ENCODE measurements at places on chromosomes 4 and X. TPM values are rescaled to one million over a fixed set of nuclear protein-coding genes. Genes with fewer than 3 reads are reported as not detected.

Gene ATP8A1
- 156 TPM for total RNA-seq

Gene TAF7L
- 1.8 TPM for total RNA-seq

Gene PSAPL1
- total RNA-seq: not detected

Gene RHOXF1
- total RNA-seq: 3.1 TPM

Gene FDCSP
- total RNA-seq: not detected

Gene ZNF275
- total RNA-seq: 20.4 TPM

Gene FRG2
- not detected for total RNA-seq

Gene LAMP2
- 200 TPM for total RNA-seq

Gene ADRA2C
- 11.2 TPM for total RNA-seq

Gene PI4K2B
- 3.8 TPM for total RNA-seq

Gene USP11
- total RNA-seq: 405 TPM

Gene SLC9A6
- total RNA-seq: 97.5 TPM

Gene FRG1
- total RNA-seq: 26.3 TPM

Gene NAP1L2
- total RNA-seq: 136 TPM

Gene XKRX
- total RNA-seq: 0.98 TPM

Gene COL4A6
- 0.32 TPM for total RNA-seq

Gene HTN1
- total RNA-seq: not detected

Gene GABRE
- 9.7 TPM for total RNA-seq

Gene CXorf65
- total RNA-seq: not detected

Gene SMIM31
- total RNA-seq: not detected

Gene MTTP
- total RNA-seq: 1.6 TPM

Gene MEPE
- 15.6 TPM for total RNA-seq

Gene SSX4
- total RNA-seq: not detected

Gene SLC10A6
- total RNA-seq: not detected

Gene TLR6
- total RNA-seq: 3.6 TPM

Gene EMD
- 35.8 TPM for total RNA-seq

Gene FAM90A26
- total RNA-seq: not detected

Gene SUPT20HL2
- total RNA-seq: not detected

Gene AKAP4
- total RNA-seq: not detected

Gene CCNB3
- total RNA-seq: 1.6 TPM

Gene SRPX
- 8.8 TPM for total RNA-seq

Gene FHIP1A
- 2.9 TPM for total RNA-seq

Gene NLRP2B
- total RNA-seq: 0.72 TPM

Gene OSTC
- total RNA-seq: 14.8 TPM

Gene HGFAC
- 4.5 TPM for total RNA-seq

Gene PLXNA3
- total RNA-seq: 61.8 TPM

Gene MUC7
- total RNA-seq: not detected

Gene ZFP92
- 4.8 TPM for total RNA-seq

Gene BMPR1B
- 48.9 TPM for total RNA-seq

Gene FGF2
- total RNA-seq: 39.1 TPM

Gene DCAF16
- 64.5 TPM for total RNA-seq

Gene RAP1GDS1
- 116 TPM for total RNA-seq
